ENCODE measurements at places on chromosomes 1 and 21.

DNA sequence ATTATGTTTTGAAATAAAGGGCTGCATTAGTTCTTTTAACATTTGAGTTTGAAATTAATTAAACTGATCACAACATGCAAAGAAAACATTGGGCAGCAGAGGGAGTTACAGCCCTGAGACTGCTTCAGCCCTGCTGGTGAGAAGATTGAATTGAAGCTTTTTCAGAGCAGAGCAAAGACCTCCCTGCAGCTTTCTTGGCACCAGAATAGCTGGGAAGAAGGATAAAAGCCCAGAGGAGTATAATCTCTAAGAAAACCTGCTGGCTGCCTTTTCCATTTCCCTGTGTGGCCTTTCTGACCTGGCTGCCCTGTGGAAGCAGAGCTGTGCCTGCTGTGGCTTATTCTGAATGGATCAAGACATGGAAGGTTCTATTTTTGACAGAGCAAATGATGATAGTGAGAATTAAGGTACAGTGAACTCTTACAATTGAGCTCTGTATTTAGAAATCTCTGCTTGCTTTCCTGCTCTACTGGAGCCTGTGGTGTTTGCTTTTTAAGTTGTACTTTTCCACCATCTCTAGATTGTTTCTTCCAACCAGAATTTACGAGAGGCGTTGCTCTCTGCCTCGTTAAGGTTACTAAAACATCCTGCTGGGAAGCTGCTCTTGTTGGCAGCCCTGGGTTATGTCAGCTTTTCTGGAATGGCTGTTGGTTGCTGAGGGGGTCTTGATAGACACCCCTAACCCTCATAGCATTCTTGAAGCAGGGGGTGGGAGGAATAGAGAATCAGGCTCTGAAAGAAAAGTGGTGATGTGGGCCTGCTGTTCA, 9.9 kb downstream of the SNRPE start:
- DNase-seq, result peak; percentile 60

GRCh38 chr1:15345705-15346345, 63.9 kb upstream of the EFHD2 start:
- no peak for DNase-seq

DNA sequence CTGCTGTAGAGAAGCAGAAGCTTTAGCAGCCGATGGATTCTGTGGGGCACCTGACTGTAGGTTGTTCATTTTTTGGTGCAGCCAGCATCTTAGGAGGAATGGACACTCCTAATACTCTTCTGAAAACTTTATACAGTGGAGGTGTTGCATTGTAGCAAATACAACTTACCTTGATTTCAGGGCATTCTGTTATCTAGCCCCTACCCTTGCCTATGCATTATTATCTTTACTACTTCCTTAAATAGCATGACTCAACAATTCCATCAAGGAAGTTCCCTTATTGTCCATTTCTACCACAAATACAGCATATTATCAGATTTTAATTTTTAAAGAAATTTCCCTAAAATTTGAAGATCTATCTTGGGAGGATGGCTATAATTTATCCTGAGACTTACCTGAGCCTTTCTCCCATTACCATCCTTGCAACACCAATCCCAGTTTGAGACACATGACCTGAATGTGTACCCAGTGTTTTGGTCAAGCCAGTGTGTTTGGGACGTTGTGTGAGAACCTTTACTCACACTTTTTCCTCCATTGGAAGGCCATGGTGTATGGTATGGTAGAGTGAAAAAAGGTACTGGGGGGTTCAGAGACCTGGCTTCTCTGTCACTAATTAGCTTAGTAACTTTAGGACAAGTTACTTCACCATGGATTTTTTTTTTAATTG, 9.2 kb downstream of the POU2F1 start:
- no peak for DNase-seq

GRCh38 chr1:117674521-117675400, 68.9 kb downstream of the TENT5C start:
- no peak for DNase-seq

DNA sequence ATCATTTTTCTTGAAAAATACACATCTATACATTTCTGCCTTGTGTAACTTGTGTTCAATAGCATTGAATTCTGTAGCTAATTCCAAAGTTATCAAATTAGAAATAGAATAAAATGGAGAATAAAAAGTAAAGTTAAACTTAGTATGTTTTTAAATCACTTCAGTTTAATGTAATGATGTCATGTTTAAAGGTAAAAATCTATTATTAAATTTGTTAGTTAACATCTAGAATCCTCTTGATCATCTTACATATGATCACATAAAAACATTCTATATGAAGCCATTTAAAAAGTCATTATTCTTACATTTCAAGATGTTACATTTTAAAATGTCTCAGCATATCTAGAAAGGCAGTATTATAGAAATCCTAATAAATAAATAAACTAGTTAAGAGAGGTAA, 1163.2 kb downstream of the PLA2G4A start:
- DNase-seq, result no peak

- no peak for DNase-seq
Observed at GRCh38 chr1:9164919-9165318, 36.0 kb upstream of the GPR157 start.
